NCI-H2171 treated with DMSO at 0.1 percent for 48 hours (cell line): ENCODE measurements at places on chromosomes 1 and 21.

DNA sequence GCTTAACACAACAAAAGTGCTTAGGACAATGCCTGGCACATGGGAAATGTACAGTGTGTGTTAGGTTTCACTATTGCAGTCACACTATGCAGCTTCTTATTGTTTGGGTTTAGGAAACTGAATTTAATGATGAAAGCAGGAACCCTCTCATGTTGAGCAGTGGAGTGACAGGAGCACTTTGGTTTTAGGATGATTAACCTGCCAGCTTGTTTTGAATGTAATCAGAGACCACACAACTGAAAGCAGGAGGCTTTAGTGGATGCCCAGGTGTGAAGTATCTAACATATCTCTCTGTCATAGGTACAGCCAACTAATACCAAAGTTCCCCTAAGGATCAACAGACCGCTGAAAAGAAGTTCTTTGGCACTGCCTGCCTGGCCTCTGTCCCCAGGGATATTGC, 406.9 kb upstream of the USP24 start:
- DNase-seq: peak; percentile 37

- no peak for DNase-seq
These were observed 284.0 kb downstream of the DUSP10 start for GRCh38 chr1:221457685-221458446.

DNA sequence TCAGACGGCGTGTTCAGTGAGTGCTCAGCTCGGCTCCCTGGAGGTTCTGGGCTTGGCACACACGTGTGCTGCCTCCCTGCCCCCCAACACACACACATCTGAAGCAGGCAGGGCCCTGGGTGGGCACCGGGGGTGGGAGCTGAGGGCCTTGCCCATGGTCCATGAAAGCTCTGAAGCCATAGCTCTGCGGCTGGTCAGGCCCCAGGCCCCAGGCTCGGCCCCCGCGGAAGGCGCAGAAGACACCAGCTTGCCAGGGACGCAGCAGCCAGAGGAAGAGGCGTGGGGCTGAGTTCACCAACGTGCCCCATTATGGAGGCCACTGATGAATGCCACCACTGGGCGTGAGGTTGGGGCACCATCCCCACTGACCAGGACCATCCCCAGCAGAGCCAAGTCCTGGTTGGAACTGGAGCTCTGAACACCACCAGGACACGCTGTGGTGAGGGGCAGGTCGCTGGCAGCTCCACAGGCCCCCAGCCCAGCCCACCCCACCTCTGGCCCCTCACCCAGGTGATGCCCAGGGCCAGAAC, 4.2 kb downstream of the AURKAIP1 start:
- DNase-seq: no peak

- DNase-seq: peak; percentile 34
These were observed 3.7 kb downstream of the KAZN start for GRCh38 chr1:14602136-14602535.

GRCh38 chr21:35885942-35886541, 174.3 kb downstream of the SETD4 start:
- DNase-seq: no peak

DNA sequence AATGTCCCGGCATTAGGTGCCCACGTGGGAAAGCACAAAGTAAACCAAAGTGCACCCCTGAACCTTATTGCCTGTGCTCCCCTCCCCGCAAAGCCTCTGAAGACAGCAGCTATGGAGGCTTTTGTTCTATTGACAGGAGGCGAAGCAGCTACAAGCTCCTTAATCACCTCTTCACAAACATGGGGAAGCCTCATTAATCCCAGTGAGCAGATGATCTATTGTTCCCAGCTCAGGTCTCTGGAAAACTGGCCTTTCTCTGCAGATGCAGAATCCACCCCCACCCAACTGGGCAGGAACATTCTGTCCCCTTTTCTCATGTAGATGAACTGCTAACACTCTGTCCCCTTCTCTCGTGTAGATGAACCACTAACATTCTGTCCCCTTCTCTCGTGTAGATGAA, 190.5 kb upstream of the CSF3R start:
- no peak for DNase-seq
